ENCODE measurements at places on chromosomes 1 and 21. TPM values are rescaled to one million over a fixed set of nuclear protein-coding genes. Genes with fewer than 3 reads are reported as not detected.

Gene CEP350
- 5.3 TPM for polyA plus RNA-seq

Gene PLEKHG5
- 6.4 TPM for polyA plus RNA-seq

Gene KCNA3
- polyA plus RNA-seq, result 0.96 TPM

Gene EPHA2
- polyA plus RNA-seq, result 7.4 TPM

Gene FAM151A
- 2.9 TPM for polyA plus RNA-seq

Gene SIK1
- 0.48 TPM for polyA plus RNA-seq

Gene SPRR2E
- 0.45 TPM for polyA plus RNA-seq

Gene PHTF1
- 5.6 TPM for polyA plus RNA-seq

Gene NR5A2
- polyA plus RNA-seq, result 0.05 TPM

Gene PTPN7
- 34.0 TPM for polyA plus RNA-seq

Gene ADAMTS5
- polyA plus RNA-seq, result 5.0 TPM

Gene KRTAP21-2
- not detected for polyA plus RNA-seq

Gene DNAI4
- 0.99 TPM for polyA plus RNA-seq

Gene CHIA
- 0.14 TPM for polyA plus RNA-seq

Gene TMEM269
- polyA plus RNA-seq, result 0.03 TPM

Gene NPHS2
- polyA plus RNA-seq, result 0.06 TPM

Gene ATAD3A
- polyA plus RNA-seq, result 14.3 TPM

Gene VCAM1
- polyA plus RNA-seq, result 39.6 TPM

Gene HORMAD1
- 0.70 TPM for polyA plus RNA-seq

Gene SERTAD4
- polyA plus RNA-seq, result 0.09 TPM

Gene ADAM30
- polyA plus RNA-seq, result not detected

All from spleen (tissue), 13 donors.